ENCODE measurements at places on chromosomes 1 and 21.

DNA sequence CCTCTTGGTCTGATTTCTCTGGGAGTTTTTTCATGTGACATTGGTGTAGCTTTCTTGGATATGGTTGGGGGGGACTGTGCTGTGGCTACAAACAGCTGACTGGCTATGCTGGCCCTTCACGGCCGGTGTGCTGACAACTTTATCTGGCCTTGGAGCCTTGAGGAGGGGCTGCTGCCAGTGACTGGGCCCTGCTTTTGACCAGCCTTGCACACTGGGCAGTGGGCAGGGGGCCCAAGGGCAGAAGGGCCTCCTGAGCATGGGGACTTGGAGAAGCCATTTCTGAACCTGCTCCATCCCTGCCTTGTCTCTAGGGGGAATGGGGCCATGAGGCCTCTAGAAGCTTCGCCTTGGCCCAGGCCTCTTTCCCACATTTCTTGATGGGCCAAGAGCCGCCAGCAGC, 139.6 kb downstream of the CAMTA1 start:
- DNase-seq, result no peak

GRCh38 chr1:91731815-91732214, 154.1 kb downstream of the TGFBR3 start:
- DNase-seq, result peak; percentile 36

- DNase-seq, result no peak
Observed at GRCh38 chr1:81174811-81175476, 625.8 kb upstream of the ADGRL2 start.

- no peak for DNase-seq
Observed at GRCh38 chr1:230365723-230366307, 60.3 kb downstream of the PGBD5 start.

- no peak for DNase-seq
Observed at GRCh38 chr1:85330214-85330631, 53.8 kb upstream of the BCL10 start.

- DNase-seq, result no peak
Observed at GRCh38 chr1:50371749-50372148, 51.5 kb downstream of the DMRTA2 start.

GRCh38 chr1:225881081-225881958, 860 bp downstream of the TMEM63A start:
- DNase-seq, result peak; percentile 47

- DNase-seq, result peak; percentile 16
Observed at GRCh38 chr21:45995686-45996179, 14.2 kb downstream of the COL6A1 start.

DNA sequence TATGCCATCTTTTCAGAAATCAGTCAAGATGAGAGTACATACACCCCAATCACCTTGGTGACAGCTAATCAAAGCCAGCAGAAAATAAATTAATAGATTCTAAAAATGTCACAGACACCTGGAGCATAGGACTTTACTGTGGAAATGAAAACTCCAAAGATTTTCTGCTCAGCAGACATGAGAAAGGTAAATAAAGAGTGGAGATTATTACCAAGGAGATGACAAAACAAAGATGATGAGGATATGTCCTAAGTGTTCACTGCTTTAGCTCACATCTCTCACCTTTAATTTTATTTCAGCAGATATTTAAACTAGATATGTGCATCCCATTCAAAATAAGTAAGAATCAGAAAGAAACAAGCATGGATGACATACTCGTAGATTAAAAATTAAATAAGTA, 14.8 kb upstream of the KCNT2 start:
- no peak for DNase-seq

DNA sequence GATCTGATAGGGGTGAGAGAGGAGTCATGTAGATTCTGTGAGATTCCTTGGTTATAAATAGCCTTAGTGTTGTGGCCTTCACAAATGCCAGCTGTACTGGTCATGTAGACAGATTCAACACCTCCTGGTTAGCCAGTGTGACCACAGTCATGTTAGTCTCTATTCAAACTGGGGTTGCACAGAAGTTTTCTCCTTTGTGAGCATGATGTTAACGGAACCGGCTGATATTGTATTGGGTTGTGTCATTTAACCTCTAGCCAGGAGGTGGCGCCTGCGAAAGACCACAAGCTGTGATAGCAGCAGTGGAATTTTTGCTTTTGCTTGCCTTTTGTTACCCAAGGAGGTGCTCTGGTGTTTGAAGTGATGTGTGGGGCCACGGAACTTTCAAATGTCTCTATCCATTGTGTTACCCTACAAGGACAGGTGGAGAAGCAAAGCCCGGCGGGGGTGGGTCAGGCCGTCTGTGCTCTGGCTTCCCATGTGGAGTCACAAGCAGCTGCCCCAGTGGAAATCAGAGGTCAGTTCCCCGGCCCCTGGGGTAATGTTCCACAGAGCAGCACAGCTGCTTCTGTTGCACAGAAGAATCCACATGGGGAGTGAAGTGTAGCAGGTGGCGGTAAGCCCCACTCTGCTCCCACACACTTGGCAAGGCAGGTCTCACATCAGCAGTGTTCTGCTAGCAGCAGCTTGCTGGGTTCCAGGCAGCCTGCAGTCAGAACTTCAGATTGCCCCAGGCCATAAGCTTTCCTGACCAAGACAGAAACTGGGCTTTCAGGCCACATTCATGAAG, 112.6 kb downstream of the ADAMTS1 start:
- peak; percentile 16 for DNase-seq

- no peak for DNase-seq
Observed at GRCh38 chr21:21750124-21750825, 752.1 kb downstream of the NCAM2 start.

Data from activated CD8-positive, alpha-beta memory T cell treated with anti-CD3 and anti-CD28 coated beads, Interleukin-2, amount 50 U/mL, for 4 hours (primary cell).